ENCODE measurements at places on chromosomes 12 and 14. TPM values are rescaled to one million over a fixed set of nuclear protein-coding genes. Genes with fewer than 3 reads are reported as not detected.

DNA sequence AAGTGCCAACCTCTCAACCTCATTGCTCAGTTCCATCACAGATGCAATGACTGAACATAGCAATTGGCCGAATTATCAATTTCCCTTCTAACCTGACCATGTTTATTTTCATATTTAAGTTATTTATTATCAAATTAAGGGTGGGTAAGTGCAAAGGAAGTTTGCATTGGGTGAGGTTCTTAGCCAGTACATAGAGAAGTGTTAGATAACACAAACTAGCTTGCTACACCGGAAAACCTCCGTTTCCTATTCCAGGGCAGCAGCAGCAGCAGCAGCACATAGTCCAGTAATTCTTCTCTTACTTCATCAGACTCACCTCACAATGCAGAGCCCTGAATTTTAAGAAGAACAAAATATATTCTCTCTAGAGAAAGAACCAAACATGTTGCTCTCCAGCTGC is 200.5 kb upstream of the OR4E1 start:
- H3K4me1 ChIP-seq: no peaks in the 10 kb centered on the region
- H3K27me3 ChIP-seq: no peaks in the 10 kb centered on the region
- no peaks in the 10 kb centered on the region for H3K36me3 ChIP-seq

Gene FZD10
- not detected for total RNA-seq

GRCh38 chr14:34334329-34334728 is 127.7 kb downstream of the SPTSSA start:
- H3K27ac ChIP-seq: no peak overlapping the region
- no peak overlapping the region for H3K4me3 ChIP-seq
- H3K36me3 ChIP-seq: no peaks in the 10 kb centered on the region
- H3K4me1 ChIP-seq: no peaks in the 10 kb centered on the region
- H3K27me3 ChIP-seq: no peaks in the 10 kb centered on the region

Gene NTN4
- 22.6 TPM for total RNA-seq

DNA sequence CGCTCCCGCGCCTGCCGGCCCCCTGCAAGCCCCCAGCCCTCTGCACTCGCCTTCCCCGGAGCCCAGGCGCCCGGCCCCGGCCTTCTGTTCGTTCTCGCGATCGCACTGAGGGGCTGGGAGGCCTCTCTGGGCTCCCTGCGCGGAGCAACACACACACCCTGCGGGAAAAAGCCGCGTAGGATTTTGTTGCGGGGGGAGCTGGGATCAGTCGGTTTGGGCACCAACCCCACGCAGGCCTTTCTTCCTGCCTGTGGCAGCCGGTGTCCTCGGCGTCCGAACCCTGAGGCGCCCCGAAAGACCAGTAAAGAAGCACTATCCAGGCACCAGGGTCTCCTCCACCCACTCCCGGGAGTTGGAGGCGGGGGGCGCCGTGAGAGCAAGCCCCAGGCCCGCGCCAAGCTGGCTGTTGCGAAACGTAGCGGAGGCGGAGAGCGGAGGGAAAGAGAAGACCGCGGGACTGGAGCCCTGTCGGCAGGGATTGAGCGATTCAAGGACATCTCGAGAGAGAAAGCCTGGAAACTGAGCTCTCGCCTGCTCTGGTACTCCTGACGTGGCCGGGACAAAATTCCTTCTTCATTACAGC is 1.9 kb upstream of the HOXC5 start:
- no peak overlapping the region for H3K4me3 ChIP-seq
- no peaks in the 10 kb centered on the region for H3K36me3 ChIP-seq
- no peak overlapping the region for H3K27ac ChIP-seq
- H3K27me3 ChIP-seq: peaks cover 87% of the 10 kb centered on the region
- no peaks in the 10 kb centered on the region for H3K4me1 ChIP-seq

Gene FRMD6
- total RNA-seq: 498 TPM

DNA sequence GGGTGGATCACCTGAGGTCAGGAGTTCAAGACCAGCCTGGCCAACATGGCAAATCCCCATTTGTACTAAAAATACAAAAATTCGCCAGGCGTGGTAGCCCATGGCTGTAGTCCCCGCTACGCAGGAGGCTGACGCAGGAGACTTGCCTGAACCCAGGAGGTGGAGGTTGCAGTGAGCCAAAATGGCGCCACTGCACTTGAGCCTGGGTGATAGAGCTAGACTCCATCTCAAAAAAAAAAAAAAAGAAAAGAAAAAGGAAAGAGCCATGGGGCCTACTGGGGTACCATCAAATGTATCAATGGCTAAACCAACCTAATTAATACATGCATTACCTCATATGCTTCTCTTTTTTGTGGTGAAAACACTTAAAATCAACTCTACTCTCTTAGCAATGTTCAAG is 10.7 kb downstream of the TFCP2 start:
- H3K27ac ChIP-seq: no peak overlapping the region
- H3K27me3 ChIP-seq: no peaks in the 10 kb centered on the region
- DNase-seq: no peak
- H3K36me3 ChIP-seq: no peaks in the 10 kb centered on the region
- H3K4me3 ChIP-seq: no peak overlapping the region

Gene KRT8
- 2,570 TPM for total RNA-seq

Gene CMA1
- total RNA-seq: not detected

DNA sequence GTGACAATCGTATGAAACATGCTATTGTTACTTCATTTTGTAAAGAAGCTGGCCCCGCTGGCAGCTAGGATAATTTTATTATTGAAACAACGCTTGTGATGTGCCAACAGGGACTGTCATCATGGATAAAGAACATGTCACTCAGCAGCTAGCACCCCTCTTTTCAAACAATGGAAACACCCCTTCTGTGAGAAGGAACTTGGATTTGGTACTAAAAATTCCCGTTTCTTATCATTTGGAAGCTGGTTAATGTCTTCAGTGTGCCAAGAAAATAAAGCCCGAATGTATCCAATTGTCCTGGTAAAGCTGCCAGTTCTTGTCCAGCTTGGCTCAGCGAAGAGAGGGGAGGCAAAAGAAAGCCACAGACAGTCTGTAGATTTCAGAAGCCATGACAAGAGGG is 186.6 kb downstream of the PHLDA1 start:
- H3K27me3 ChIP-seq: no peaks in the 10 kb centered on the region
- no peak overlapping the region for H3K27ac ChIP-seq
- peaks cover 3% of the 10 kb centered on the region for H3K4me1 ChIP-seq
- H3K36me3 ChIP-seq: no peaks in the 10 kb centered on the region
- H3K4me3 ChIP-seq: no peak overlapping the region
- DNase-seq: no peak

DNA sequence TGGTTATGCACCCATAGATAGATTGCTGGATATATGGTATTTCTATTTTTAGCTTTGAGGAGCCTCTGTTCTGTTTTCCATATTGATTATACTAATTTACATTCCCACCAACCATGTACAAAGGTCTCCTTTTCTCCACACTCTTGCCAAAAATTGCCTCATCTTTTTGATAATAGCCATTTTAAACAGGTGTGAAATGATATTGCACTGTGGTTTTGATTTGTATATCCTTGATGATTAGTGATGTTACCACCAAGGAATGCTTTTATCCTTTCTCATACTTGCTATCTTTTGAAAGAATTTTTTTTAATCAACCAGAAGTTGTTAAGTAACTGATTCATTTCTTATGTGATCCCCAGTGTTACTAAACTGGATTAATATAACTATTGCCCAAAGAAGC is 60.0 kb downstream of the BBS10 start:
- no peaks in the 10 kb centered on the region for H3K27me3 ChIP-seq
- H3K36me3 ChIP-seq: no peaks in the 10 kb centered on the region
- DNase-seq: peak; percentile 54
- H3K4me1 ChIP-seq: peaks cover 9% of the 10 kb centered on the region
- no peak overlapping the region for H3K27ac ChIP-seq

Gene KIF26A
- total RNA-seq: 1.4 TPM

DNA sequence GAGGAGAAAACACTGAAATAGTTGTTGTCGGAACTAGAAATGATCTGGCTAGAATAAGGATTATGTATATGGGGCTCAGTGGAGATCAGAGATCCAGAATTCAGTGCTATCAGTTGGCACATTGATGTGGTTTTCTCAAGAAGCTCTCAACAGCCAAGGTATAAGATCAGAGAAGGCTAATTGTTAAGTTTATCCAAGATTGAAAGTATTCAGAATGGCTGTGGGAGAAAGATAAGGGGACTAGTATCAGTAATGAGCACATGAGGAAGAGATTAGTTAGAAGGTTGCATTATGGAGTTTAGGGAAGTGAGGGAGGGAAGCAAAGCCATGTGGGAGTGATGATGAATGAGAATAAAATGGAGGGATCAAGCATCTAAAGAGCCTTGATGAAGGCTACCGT is 128.1 kb upstream of the MIS18BP1 start:
- DNase-seq: no peak
- no peaks in the 10 kb centered on the region for H3K4me1 ChIP-seq
- H3K27ac ChIP-seq: no peak overlapping the region
- H3K27me3 ChIP-seq: no peaks in the 10 kb centered on the region
- H3K36me3 ChIP-seq: no peaks in the 10 kb centered on the region
- no peak overlapping the region for H3K4me3 ChIP-seq

- no peak overlapping the region for H3K4me3 ChIP-seq
- peaks cover 22% of the 10 kb centered on the region for H3K27me3 ChIP-seq
- no peak for DNase-seq
- H3K27ac ChIP-seq: no peak overlapping the region
- H3K4me1 ChIP-seq: no peaks in the 10 kb centered on the region
- no peaks in the 10 kb centered on the region for H3K36me3 ChIP-seq
Measured at GRCh38 chr12:8014836-8015235, 17.7 kb upstream of the FOXJ2 start.

Gene MYF5
- not detected for total RNA-seq

Gene MUCL1
- not detected for total RNA-seq

DNA sequence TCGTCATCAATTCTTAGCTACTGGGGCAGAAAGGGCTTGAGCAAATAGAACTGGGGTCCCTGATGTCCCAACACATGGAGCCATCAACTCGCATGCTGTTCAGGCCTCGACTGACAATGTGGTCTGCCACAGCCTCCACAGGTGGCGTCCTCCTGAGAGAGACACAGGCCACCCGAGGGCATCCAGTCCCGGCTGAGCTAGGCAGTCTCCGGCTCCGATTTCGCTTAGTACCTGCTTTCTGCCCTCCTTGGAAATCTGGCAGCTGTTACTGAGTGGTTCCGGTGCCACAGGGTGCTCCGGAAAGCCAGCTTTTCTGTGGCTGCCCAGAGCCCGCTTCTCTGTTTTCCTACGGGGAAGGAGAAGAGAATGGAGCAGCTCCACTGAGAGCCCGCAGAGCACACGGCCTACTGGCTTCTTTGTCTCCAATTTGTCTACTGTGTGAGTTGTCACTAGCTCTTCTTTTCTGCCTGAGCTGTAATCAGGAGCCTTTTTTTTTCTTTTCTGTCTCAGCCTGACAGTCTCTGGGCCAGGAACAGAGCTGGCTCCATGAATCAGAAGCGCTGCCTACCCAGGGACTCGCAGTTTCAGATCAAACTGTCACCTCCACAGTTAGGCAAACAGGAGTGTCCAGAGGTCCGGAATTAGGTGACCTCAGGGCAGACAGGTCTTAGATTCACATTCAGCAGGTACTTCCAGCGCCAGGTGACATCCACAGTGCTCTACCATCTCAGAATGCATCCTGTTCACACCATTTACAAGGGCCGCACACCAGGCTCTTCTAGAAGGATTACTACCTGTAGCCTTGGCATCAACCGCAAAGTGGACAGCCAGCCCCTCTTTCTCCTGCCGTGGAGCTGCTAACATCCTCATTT is 73.3 kb downstream of the MOK start:
- no peak overlapping the region for H3K4me3 ChIP-seq
- H3K4me1 ChIP-seq: peaks cover 13% of the 10 kb centered on the region
- DNase-seq: no peak
- H3K27me3 ChIP-seq: no peaks in the 10 kb centered on the region
- no peak overlapping the region for H3K27ac ChIP-seq
- peaks cover 24% of the 10 kb centered on the region for H3K36me3 ChIP-seq

DNA sequence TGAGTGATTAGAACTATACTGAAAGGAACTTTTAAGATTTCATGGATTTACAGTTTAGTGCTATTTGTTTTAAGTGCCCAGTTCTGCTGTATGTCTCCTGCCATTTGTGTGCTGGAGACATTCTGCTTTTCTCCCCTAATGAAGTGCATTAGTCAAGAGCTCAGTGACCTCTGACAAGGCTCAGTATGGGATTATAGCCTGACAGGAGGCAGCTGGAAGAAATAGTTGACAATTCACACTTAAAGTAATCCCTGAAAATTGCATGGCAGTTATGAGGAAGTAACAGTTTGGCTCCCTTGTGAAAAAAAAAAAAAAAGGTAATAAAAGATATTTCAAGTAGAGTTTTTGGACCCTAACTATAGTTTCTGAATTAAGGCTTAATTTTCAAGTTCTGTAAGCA is 70.3 kb downstream of the ALX1 start:
- no peak for DNase-seq
- H3K4me1 ChIP-seq: no peaks in the 10 kb centered on the region
- H3K27ac ChIP-seq: no peak overlapping the region
- no peaks in the 10 kb centered on the region for H3K27me3 ChIP-seq
- no peaks in the 10 kb centered on the region for H3K36me3 ChIP-seq

Data from astrocyte (in vitro differentiated cells and primary cell).